ENCODE measurements at places on chromosomes 7 and 10. TPM values are rescaled to one million over a fixed set of nuclear protein-coding genes. Genes with fewer than 3 reads are reported as not detected.

GRCh38 chr7:134890246-134891240, 95.8 kb upstream of the AGBL3 start:
- no peak for DNase-seq

- DNase-seq = no peak
Measured at GRCh38 chr10:89122433-89123051, 84.6 kb downstream of the CH25H start.

Gene LAMB1
- total RNA-seq = 236 TPM

DNA sequence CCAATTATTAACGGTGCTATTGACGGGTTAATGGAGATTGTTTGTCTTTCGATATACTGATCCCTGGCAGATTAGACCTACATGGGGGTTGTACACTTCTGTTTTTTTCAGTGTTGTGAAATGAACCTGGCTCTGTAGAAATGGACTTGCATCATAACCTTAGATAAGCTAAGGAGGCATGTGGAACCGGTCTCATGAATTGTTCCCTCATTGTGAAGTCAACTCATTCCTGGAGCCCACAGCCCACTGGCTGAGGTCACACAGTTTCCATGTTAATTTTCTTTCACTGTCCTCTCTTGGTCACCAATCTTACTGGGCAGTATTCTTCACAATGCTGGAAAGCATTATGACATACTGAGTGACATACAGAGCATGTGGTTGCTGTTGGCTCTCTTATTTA, 202.8 kb downstream of the BMPER start:
- DNase-seq = no peak

Gene BMS1
- total RNA-seq = 20.0 TPM
